ENCODE measurements at places on chromosomes 11 and 22.

DNA sequence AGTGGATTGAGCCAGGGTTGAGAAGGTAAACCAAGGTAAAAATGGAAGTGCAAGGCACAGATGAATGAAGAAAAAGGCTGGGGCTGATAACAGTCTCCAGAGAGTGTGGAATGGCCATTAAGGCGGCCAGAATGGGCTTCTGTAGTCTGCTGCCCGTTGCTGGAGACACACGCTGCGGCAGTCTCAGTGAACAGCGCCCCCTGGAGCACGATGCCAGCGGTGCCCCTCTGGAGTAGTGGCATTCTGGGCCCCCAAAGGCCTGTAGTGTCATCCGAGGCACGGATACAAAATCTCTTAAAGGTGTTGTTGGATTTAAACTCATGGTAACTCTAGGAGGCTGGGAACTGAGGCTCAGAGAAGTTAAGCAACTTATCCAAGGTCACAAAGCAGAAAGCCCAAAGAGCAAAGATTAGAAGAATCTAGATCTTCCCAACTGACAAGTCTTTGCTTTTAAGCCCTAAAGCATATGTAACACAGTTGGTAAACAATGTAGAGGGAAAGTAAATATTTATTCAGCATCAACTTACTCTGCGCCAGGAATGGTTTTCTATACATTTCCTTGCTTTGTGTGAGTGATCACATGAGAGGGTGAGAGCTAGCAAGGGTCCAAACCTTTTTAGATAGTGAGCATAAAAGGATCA is 18.2 kb downstream of the KCNJ1 start:
- no peak for DNase-seq

- DNase-seq, result no peak
Measured at GRCh38 chr11:77191823-77192495, 63.9 kb downstream of the MYO7A start.

GRCh38 chr11:77075425-77075905 is 8.7 kb downstream of the CAPN5 start:
- DNase-seq, result no peak

GRCh38 chr11:92830377-92831155 is 138.9 kb upstream of the MTNR1B start:
- DNase-seq, result peak; percentile 96

- no peak for DNase-seq
Measured at GRCh38 chr11:10375280-10375971, 70.6 kb downstream of the ADM start.

DNA sequence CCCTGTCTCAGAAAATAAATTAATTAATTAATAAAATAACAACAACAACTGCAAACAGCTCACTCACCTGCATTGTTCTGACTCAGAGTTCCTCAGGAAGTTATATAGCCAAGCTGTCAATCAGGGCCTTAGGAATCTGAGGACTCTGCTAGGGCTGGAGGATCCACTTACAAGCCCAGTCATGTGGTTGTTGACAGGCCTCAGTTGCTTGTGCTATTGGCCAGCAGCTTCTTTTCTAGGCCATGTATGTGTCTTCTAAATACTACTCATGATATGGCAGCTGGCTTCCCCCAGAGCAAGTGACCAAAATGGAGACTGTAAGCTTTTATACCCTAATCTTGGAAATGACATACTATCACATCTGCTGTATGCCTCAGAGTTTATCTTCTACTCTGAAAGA is 20.8 kb upstream of the ATP5MG start:
- no peak for DNase-seq

- DNase-seq, result no peak
Measured at GRCh38 chr11:12604557-12605153, 69.6 kb upstream of the TEAD1 start.

GRCh38 chr22:43392385-43392989 is 19.3 kb upstream of the MPPED1 start:
- DNase-seq, result peak; percentile 75

DNA sequence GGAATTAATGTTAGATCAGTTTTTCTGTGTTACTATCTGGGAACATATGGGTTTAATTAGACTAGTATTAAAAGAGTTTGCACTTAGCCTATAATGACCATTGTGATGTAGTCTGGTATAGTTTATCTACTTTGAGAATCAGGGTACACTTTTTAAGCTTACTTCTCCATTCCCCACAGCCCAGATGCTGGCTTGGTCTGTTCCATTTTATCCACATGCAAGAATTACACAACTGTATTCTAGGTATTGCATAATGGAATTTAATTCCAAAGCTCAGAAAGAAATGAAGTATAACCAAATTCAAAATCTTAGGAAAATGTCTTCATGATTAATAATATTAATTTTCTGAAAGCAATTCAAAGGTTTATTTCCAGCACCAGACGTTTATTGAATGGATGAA is 122.2 kb upstream of the PDGFD start:
- no peak for DNase-seq

GRCh38 chr11:11706028-11706427 is 84.2 kb upstream of the GALNT18 start:
- DNase-seq, result no peak

DNA sequence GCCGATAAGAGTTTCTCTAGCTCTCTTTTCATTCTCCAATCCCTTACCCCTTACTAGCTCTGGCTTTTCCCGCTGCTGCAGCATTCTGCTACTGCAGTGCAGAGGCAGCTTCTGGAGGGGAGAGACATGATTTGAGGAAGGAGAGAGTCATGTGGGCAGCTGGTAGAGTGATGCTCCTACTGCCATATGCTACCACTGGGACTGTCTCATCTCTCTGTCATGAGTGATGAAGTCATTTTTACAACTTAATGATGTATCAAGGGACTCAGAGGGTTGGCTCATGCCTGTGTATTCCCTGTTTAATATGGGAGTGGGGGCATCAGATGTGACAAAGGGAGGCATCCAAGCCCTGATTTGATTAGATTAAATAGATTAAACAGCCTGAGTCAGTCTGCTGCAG is 11.3 kb downstream of the SLC17A6 start:
- no peak for DNase-seq

- DNase-seq, result peak; percentile 17
Measured at GRCh38 chr22:45163099-45163450, 650 bp upstream of the NUP50 start.
